Activated effector memory CD4-positive, alpha-beta T cell treated with anti-CD3 and anti-CD28 coated beads, Interleukin-2, amount 50 U/mL, for 16 hours (primary cell): ENCODE measurements at places on chromosomes 5 and 9.

DNA sequence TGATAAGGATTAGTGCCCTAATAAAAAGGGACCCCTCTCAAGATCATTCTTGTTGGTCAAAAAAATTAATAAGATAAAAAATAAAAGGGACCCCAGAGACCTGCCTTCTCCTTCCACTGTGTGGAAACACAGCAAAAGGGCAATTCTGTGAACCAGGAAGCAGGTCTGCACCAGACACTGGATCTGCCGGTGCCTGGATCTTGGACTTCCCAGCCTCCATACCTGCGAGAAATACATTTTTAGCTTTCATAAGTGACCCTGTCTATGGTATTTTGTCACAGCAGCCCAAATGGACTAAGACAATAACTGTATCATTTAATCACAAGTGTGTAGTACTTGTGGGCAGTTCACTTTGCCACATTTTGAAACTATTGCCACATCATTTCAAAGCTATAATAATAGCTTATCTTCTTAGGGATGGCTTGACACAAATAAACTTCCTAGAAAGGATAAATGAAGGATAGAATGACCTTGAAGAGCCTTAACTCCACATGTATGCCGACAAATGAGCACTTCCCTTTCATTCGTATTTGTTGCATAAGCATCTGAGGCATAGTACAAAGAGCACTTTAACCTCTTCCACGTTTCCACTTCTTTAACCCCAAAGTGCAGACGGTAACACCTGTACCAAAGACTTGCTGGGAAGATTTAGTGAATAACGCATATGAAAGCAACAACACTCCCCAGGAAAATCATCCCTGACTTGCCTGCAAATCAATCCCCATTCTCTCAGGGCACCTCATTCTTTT lies 336.5 kb downstream of the RFX3 start:
- DNase-seq = no peak

DNA sequence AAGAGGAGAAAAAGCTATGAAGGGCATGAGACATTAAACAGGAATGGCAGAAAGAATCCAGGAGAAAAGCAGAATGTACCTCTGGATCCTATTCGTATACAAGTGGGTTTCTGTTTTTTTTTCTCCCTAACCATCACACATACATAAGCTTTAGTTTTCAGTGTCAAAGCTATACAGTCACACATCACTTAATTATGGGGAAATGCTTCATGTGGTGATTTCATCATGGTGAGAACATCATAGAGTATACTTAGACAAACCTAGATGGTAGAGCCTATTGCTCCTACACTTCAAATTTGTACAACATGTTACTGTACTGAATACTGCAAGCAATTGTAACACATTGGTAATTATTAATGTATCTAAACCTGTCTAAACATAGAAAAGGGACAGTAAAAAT lies 290.6 kb downstream of the AOPEP start:
- no peak for DNase-seq

GRCh38 chr9:97811533-97812246 lies 41.3 kb upstream of the FOXE1 start:
- DNase-seq = no peak

- no peak for DNase-seq
Observed at GRCh38 chr9:131348631-131349521, 45.0 kb upstream of the PRRC2B start.

GRCh38 chr9:68951879-68952659 lies 61.8 kb downstream of the PRKACG start:
- DNase-seq = no peak

DNA sequence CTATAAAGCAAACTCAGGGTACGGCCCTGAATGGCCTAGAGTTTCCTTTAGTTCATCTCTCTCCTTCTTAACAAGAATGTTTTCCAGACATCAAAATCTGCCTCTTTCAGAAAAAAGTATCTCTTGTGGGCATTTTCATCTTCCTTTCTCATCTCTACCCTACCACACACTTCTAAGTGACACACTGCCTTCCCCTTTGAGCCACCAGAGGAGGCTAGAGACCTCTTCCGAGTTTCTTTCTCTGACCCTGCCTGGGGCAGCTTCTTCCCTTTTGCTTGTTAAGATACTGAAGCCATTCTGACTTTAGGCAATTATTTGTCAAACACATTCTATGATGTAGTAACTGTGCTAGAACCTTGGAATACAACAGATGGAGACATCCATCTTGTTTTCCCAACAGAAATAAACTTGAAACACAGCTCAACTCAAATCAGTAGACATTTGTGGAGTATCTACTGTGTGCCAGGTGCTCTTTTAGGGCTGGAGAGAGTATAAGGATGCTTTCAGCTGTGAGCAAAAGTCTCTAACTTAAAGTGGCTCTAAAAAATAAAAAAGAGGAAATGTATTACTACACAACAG lies 8.6 kb upstream of the SV2C start:
- DNase-seq = no peak

- no peak for DNase-seq
Observed at GRCh38 chr9:99416007-99416406, 193.9 kb downstream of the SEC61B start.

GRCh38 chr5:110753600-110753999 lies 14.8 kb downstream of the SLC25A46 start:
- no peak for DNase-seq
